T-helper 2 cell treated with Interferon-gamma antibody and Interleukin-4, amounts not matched to agents 5 μg/mL and 100 μg/mL, for 36 hours (primary cell): ENCODE measurements at places on chromosomes 12 and 14.

- DNase-seq: no peak
Observed at GRCh38 chr12:67531501-67531900, 117.0 kb upstream of the DYRK2 start.

GRCh38 chr14:39034481-39035296, 68.3 kb downstream of the SEC23A start:
- no peak for DNase-seq

DNA sequence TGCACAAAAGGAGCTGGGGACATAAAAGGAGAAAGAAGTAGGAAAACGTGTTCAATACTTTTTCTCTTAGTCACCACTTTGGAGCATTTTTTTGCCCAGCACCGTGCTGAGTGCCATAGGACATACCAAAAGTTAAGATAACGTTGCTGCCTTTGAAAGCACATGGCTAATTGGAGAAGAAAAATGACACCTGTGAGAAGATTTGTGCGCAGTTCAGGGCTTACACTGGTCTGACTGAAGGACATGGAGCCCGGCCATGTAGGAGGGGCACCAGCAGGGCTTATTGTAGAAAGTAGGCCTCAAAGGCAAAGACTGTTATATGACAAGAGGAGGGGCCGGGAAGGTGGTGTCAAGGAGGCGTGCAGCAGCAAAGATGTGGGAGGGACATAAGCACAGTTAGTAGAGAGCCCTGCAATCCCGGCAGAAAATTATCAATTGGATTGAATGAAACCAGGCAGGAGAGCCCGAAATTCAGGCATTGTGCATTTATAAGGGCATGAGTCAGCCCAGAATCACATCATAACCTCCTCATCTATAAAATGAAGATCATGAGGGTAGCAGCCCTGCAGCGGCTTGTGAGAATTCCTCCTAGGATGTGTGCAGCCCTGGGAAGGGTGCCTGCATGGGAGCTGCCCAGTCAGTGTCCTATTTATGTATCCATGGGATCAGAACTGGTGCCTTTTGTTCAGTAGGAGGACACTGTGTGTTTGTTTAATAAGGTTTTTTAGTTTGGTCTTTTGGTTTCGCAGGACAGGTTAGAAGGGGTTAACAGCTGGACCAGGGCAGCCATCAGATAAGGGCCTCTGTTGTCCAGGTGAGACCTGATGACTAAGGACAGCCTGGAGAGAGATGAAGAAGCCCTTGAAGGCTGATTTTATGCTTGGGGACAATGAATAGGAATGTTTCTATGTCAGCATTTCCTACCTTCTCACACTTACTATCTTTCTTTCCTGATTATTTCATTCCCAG, 122.4 kb downstream of the GPR135 start:
- DNase-seq: no peak

DNA sequence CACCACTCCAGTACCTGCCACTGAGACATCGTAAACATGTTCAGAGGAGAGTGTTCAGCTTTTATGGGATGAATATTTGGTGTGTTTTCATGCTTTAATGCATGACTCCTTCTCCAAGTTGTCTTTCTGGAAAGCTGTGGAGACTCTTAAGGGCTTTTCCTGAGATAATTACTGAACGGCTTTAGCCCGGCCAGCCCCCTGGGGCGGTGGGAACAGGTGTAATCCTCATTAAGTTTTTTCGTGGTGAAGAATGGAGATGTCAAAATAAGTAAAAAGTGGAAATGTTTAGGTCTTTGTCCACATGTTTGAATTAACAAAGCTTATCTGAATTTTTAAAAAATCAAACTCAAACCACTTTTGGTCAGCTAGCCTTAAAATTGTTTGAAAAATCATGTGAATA, 1.5 kb downstream of the SYNE2 start:
- DNase-seq: no peak

DNA sequence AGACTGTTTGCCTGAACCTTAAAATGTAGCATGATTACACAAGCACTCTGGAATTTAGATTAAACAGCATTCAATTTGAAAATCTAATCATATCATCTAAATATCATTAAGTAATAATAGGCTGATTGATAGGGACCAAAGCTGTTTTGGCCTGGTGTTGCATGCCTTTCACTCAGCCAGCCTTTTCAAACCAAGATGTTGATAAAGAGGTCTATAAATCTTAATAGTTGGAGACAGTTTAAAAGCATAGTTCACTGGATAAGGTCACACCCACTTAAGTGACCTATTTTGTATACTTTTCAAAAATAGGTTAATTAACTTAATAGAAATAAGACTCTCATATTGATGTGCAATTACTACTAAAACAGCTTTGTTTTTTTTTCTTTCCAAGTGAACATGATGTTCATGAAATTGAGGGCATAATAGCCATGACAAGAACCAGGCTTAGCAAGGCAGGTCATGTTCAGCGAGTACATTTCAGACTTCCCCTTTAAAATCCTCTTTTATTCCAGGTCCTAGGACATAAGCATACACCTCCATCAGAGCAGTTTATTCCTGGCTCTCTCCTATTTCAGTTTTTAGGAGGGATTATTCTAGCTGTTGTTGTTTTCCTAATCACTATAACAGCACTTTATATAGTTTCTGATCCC, 349.0 kb downstream of the RAD51B start:
- DNase-seq: no peak

DNA sequence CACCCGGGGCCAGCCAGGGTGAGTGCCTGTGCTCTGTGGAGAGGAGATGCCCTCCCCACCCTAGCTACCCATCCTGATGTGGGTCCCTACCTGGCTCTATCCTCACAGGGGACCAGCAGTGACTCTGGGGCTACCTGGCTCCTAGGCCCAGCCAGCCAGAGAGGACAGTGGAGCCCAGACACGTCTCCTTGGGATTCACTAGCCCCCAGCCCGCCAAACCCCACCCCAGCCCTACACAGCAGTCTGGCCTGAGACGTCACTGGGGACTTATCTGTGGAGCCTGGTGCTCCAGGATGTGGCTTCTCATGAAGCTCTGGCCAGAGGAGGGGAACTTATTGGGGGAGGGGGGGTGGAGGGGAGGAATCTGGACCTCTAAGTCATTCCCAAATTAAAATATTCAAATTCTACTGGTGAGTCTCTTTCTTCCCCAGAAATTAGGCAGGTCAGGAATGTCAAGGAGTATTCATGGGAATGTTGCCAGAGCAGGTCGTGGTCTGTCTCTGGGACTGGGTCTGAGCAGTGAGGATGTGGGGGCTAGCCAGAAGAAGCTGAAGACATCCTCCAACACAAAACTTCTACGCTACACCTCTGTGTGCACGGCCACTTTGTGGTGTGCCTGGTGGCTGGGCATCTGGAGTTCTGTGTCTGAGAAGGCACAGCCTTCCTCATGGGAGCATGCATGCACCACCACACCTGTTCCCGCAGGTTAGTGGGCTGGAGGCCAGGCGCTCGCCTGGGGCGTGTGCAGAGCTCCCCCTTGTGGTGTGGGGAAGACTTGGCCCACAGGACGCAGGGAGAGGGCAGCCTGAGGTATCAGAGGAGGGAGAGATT, 2.7 kb downstream of the CMTM5 start:
- DNase-seq: peak; percentile 35

GRCh38 chr14:38755036-38755435, 348.0 kb downstream of the SEC23A start:
- no peak for DNase-seq

- no peak for DNase-seq
Observed at GRCh38 chr12:124174451-124175348, 120.2 kb upstream of the RFLNA start.

DNA sequence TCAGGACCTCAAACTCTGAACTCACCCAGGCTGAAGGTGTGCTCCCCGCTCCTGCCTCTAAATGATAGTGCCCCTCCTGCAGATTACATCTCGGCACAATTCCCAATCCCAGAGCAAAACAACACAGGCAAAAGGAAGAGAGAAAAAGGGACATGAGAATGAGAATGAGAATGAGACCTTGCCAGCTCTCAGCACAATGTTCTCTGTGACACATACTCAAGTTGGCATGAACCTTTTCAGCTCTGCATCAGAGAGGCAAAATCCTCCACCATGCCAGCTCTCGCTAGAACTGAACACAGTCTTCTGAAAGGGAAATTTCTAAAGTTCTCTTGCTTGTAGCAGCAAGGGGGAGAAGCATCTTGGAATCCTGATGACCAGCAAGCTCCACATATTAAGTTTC, 84.6 kb downstream of the KSR2 start:
- no peak for DNase-seq
